ENCODE measurements at places on chromosomes 12 and 14.

DNA sequence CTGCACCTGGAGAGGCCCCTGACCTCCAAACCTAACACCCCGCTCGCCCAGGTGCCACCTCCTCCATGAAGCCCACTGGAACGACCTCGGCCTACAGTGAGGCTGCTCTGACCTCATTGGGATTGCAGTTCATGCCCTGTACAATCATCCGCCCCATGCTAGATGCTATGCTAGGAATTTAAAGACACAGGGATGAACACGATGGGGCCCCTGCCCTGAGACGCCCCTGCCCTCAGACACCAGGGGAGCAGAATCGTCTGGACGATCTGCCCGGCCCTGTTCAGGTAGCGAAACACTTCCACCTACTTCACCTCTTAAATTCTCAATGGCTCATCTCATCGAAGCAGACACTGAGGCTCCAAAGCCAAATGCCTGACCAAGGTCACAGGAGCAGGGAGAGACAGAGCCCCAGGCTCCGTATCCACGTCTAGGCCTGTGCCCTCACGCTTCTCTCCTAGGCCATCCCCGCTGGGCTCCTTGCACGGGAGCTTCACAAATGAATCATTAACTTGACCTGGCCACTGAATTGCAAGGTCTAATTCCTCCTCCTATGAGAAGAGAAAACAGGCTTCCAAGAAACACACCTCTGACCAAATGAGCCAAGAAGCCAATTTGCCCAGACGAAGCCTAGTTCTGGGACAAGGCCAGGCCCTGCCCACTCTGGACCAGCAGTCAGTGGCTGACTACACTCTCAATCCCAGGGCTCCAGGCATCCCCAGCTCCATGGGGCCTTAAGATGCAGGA lies 35.2 kb downstream of the SCARB1 start:
- peak; percentile 78 for DNase-seq

- DNase-seq = no peak
Observed at GRCh38 chr12:6016756-6017155, 71.7 kb upstream of the ANO2 start.

DNA sequence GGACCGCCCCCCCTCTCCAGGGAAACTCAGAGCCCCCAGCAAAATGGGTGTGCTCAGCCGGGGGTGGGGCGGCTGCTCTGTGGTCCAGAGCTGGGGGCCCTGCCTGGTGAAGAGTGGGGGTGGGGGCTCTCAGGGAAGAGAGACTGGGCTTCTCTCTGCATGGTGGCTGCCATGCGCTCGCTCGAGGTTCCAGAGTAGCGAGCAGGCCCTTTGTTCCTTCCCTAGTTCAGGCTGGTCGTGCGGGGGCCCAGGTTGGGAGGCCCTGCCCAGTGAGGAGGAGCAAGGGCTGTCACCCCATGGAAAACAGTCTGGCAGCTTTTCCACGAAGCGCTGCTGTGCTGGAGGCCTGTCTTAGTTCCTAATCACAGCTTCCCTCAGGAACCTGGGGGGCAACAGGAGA lies 134.6 kb downstream of the AEBP2 start:
- no peak for DNase-seq

GRCh38 chr12:44626883-44627282 lies 249.2 kb downstream of the NELL2 start:
- DNase-seq = no peak

DNA sequence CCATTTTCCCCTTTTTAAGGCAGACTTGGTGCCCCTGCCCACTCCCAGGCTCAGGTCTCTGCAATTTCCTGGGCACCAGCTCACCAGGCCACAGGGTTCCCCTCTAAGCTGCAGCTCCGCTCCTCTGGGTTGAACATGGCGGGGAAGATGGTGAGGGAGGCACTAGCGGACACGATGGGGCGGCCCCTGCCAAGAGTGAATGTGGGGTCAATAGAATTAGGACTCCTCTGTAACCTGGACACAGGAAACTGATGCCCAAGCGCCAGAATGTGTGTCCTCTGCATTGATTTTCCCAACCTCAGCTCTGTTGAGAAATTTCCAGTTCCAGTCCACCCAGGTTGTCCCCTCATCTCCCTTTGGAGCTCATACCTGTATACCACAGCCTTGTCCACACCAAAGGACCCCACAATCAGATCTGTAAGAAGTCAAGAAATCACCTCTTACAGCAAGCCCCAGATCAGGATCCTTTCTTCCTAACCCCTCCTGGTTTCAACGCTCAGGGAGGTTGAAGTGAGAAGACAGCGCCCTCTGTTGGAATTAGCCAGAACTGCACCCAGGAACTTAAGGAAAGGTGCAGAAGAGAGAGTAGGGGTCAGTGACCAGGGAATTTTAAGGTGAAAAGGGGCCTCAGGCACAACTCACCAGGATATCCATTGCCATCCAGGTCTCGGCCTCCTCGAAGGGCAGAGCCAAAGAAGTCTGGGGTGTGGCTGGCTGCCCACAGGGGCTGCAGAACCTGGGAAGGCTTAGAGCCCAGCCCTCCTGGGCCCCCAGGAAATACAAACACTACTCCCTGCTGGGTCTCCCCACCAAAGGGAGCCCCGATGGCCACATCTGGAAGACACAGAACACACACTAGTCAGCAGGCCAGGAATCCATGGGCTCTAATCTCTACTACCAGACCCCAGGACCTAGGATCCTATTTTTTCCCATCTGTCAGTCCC lies 14.7 kb downstream of the ITGA5 start:
- no peak for DNase-seq

GRCh38 chr12:105725054-105725453 lies 394.6 kb downstream of the C12orf75 start:
- no peak for DNase-seq

GRCh38 chr14:49106741-49107667 lies 479.2 kb downstream of the RPS29 start:
- no peak for DNase-seq

GRCh38 chr12:82440885-82441284 lies 82.6 kb downstream of the METTL25 start:
- DNase-seq = no peak
